NCI-H1092 treated with DMSO at 0.1 percent for 48 hours (cell line): ENCODE measurements at places on chromosomes 12 and 14.

DNA sequence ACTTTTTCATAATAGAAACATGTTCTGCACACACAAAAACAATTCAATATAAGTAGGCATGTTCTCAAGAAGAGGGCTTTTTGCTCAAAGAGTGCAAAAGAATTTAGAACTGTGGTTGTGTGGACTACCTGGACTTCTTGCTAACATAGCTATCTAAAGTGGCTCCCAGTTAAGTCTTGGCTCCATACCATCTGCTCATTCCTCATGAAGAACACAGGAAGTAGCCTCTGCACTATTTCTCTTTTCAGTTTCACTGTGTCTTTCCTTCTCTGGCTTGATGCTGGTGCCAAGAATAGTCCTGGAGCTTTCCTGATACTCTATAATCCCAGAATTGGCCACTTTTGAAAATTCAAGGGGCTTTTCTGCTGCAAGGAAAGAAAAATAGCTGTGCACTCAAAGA lies 127.4 kb downstream of the CCER1 start:
- DNase-seq: no peak

DNA sequence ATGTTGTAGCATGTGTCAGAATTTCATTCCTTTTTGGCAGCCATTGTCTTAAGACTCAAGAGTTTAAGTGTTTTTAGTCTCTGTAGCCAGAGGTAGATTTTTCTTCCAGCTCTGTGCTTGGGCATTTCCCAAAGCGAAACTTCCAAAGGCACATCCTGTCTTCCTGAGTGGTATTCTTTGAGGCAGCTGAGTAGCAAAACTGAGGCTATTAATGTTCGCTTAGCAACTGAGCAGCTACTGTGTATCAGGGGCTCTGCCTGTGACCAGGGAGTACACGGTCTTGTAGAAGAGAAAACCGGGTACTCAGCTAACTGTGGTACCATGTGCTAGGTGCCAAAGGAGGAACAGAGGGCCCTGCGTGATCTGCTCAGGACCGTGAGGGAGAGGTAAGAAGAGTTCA lies 52.0 kb downstream of the ETV6 start:
- no peak for DNase-seq

GRCh38 chr14:68028075-68028474 lies 208.5 kb downstream of the RAD51B start:
- DNase-seq: no peak

- no peak for DNase-seq
Observed at GRCh38 chr12:90281154-90281868, 572.7 kb upstream of the ATP2B1 start.

- DNase-seq: no peak
Observed at GRCh38 chr14:100564512-100564911, 22.7 kb downstream of the BEGAIN start.

DNA sequence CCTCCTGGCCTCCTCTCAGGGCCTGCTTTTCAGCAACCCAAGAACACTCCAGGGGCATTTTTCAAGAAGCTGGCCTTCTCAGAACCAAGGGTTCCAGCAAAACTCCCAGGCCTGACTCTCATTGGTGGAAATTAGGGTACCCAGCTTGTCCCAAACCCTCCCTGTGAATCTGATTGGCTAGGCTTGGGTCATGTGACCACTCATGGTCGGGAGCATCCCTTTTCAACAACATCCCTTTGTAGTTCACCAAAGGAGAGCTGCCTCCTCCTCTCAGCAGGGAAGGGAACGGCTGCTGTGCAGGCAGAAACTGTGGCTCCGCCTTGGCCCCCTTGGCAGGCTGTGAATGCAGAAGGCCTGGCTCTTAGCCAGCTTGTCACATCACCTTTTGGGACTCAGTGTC lies 94.5 kb downstream of the AACS start:
- DNase-seq: no peak

DNA sequence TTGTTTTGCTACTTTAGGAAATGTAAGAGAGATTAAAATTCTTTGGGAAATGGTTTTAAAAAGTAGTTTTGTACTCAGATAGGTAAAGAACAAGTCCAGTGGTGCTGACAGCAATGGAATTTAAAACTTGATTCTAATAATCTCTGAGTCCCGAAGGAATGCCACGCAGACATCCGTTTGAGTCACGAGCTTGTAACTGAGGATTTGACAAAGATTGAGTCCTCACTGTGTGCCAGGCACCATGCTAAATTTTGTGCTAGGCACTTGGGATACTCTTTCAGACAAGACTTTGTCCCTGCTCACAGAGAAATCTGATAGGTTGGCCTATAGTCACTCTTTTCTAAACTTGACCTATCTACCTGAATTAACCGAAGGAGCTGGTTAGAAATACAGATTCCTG lies 12.7 kb downstream of the FLRT2 start:
- DNase-seq: no peak

DNA sequence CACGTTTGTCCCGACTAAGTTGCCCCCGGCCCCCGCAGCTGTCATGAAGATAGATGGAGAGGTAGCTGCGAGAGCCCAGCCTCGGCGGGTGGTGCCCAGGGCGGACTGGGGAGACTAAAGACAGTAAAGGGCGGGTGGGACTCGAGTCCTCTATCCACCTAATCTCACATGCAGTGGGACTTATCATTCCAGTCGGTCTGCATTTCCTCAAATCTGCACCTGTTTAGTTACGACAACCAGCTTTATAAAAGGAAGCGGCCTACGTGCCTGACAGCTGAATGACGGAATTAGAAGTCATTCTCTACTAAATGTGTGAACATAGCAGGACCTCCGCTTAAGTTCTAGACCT lies 109.8 kb upstream of the EGLN3 start:
- no peak for DNase-seq

GRCh38 chr14:57732463-57733285 lies 133.2 kb downstream of the SLC35F4 start:
- DNase-seq: peak; percentile 36

GRCh38 chr12:115752913-115753726 lies 524.4 kb downstream of the MED13L start:
- peak; percentile 78 for DNase-seq

GRCh38 chr12:33724867-33725266 lies 285.2 kb upstream of the SYT10 start:
- no peak for DNase-seq

- no peak for DNase-seq
Observed at GRCh38 chr12:124532331-124532750, 35.1 kb downstream of the NCOR2 start.

GRCh38 chr12:127726671-127727315 lies 540.2 kb upstream of the TMEM132C start:
- peak; percentile 23 for DNase-seq

DNA sequence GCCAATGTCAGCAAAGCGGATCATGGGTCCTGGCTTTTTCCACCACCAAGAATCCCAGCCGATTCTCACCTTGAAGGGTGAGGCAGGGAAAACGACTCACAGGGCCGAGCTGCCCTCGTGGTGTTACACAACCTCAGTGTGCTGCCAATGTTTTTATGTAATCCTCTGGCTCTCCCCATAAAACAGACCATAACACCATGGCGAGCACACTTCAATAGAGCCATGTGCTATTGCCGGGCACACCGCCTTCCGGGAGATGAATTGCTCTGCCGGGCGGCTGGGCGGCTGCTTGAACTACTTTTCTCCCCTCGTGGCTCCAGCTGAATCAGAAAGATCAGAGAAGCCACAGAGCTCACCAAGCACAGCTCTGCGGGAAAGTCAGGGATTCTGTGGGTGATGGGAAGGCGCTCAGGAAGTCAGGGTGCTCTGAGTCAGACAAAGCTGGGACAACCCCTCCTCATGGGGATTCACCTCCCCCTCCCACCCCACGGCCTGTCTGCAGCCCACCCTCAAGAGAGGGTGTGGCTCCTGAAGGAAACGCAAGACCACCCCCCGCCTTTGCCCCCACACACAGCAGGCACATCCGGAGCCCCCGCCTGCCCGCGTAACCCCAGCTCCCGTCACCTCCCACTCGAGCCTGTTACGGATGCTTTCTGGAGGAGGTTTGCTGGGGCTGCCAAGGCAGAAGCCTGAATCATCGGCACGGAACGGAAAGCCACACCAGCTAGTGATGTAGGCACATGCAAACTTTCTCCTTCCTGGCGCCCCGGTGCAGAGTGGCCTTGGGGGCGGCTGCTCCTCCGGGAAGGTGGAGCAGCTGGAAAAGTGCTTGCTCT lies 1.8 kb downstream of the GALNT9 start:
- no peak for DNase-seq

DNA sequence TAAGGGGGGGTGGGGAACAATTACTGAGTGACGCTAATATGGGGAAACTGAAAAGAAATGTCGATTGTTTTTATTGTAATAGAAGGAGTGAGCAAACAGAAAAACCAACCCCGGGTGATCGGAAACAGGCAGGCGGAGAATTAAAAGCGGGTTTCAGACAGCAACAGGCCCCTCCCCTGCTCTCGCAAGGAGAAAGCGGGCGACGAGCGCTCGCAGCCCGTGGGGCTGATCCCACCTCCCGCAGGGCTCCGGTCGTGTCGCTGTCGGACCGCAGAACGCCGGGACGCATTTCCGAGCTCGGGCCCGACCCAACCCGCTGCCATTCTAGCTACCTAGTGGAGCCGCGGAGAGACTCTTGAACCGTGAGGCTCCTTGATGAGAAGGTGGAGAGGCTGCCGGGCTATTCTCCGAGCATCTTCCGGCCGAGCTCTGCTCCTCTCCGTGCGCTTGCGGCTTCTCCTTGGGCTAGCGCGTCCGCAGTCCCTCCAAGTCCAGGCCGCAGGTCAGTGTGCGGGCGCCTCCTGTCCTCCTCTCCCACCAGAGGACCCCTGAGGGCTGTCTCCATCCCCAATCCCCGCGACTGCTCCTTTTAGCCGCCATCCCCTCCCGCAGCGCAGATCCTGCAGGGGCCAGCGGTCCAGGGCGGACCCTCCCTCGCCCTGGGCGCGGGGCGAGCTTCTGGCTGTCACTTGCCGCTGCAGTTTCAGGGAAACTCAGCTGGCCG lies 4.1 kb upstream of the PAX9 start:
- no peak for DNase-seq

- DNase-seq: peak; percentile 20
Observed at GRCh38 chr14:100155049-100155621, 4.3 kb downstream of the DEGS2 start.

GRCh38 chr14:76716285-76716684 lies 45.0 kb upstream of the VASH1 start:
- no peak for DNase-seq

GRCh38 chr12:46675736-46676135 lies 150.1 kb downstream of the SLC38A4 start:
- DNase-seq: peak; percentile 37

DNA sequence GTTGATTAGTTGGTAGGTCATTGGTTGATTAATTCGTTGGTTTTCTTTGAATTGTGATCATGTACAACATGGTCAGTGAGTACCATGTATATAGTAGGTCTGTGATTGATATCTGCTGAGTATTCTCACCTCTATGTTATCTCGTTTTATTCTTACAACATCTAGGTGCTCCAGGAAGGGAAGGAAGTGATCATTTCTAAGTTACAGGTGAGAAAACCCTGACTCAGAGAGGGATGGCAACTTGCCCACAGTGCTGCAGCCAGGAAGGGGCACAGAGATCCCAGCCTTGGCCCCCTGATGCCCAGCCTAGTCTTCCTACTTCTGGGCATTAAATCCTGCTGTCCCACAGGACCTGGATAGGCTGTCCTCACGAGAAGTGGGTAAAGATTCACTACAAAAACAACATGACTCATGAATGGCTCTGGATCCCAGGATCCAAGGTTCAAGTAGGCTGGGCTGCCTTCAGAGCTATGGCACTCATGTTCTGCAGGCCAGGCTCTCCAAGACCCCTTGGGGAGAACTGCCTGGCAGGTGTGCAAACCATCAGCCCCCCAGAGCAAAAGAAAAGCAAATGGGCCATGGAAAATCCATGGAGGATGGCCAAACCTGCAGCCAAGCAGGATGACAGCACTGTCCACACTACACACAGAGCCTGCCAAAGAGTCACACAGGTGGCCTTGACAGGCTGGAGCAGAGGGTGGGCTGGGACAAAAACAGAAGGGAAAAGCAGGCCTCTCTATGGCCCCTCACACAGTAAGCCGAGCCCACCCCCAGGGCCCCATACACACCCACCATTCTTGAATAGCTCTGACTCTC lies 146.2 kb downstream of the BCL11B start:
- peak; percentile 37 for DNase-seq

GRCh38 chr14:56268673-56269072 lies 150.5 kb downstream of the PELI2 start:
- DNase-seq: no peak

DNA sequence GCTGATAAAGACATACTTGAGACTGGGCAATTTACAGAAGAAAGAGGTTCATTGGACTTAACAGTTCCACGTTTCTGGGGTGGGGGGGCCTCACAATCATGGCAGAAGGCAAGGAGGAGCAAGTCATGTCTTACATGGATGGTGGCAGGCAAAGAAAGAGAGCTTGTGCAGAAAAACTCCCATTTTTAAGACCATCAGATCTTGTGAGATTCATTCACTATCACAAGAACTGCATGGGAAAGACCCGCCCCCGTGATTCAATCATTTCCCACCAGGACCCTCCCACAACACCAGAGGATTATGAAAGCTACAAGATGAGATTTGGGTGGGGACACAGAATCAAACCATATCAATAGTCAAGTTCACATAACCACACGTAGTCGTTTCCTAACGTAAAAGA lies 85.5 kb downstream of the USP15 start:
- no peak for DNase-seq

- no peak for DNase-seq
Observed at GRCh38 chr12:77214136-77214535, 148.8 kb upstream of the E2F7 start.

- peak; percentile 92 for DNase-seq
Observed at GRCh38 chr14:60514378-60514740, 5.4 kb downstream of the SIX6 start.

GRCh38 chr14:88614218-88614907 lies 51.5 kb downstream of the ZC3H14 start:
- no peak for DNase-seq

DNA sequence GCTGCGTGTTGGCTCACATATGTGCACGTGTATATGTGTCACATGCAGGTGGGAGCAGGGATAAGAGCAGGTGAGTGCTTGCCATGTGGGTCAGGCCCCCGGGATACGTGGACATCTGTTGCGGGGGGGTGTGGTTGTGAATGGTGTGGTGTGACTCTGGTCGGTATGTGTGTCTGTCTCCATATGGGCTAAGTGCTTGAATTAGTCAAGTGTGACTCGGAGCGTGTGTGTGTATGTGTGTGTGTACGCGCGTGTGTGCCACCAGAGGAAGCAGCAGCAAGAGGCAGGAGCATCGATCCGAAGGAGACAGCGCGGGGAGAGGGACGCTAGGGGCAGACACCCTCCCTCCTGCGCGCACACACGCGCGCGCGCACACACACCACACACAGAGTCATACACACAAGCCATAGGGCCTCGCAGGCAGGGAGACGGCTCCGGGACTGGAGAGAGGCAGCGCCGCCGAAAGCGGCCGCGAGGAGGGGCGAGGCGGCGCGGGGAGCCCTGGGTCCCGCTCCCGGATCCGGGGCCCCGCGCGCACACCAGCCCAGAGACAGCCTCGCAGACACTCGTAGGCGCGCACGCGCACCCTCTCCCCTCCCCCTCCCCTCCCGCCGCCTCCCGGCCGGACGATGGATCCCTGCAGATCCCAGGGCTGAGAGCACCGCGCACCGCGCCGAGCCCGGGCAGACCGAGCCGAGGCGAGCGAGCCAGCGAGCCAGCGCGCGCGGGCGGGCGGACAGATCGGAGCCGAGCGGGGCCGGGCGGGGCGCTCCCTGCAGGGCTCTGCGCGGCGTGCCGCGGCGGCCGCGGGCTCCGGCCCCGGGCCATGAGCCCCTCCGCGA lies at the start of gene ASIC1:
ASIC1 (plus strand) TSS at position 597 of the 842 bp plus-strand sequence. CDS start 1,171 bp downstream, outside the sequence.
- peak; percentile 53 for DNase-seq

GRCh38 chr14:99819514-99819913 lies 26.3 kb downstream of the EML1 start:
- no peak for DNase-seq

- no peak for DNase-seq
Observed at GRCh38 chr12:128810182-128811127, 13.3 kb downstream of the SLC15A4 start.
